Stimulated activated CD8-positive, alpha-beta memory T cell treated with anti-CD3 and anti-CD28 coated beads, Interleukin-15, amount 100 ng/mL, for 24 hours (primary cell): ENCODE measurements at places on chromosomes 4 and X.

DNA sequence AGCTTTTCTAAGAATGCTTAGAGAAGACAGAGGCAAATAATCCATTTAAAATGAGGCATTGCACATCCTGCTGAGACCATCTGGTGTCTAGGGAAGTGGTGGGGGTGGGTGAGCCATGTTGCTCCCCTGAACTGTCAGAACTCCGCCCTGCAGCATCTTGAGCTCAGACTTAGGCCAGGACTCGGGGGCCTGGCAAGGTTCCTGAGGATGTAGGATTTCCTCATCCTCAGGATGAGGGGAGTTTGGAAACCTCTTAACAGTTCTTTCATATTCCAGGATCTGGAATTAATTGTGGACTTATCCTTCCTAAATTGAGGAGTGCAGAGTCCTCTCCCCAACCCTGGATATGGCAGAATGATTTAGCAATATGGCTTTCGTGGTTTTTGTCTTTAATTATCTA lies 6.6 kb downstream of the TLL1 start:
- DNase-seq: no peak

DNA sequence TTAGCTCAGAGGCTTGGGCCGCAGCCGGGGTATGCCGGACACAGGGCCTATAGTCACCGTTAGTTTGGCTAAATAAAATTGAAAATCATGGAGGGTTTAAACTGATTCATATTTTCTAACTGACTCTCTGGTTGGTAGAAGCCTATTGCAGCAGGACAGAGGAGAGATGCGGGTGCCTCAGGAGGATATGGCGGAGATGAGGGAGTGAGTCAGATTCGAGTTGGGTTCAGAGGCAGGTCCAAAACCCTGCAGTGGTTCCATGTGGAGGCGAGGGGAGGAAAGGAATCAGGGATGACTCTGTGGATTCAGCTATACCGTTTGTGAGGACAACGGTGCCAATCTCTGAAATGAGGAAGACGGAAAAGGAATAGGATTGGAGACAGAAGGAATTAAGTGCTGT lies 176.6 kb downstream of the PALLD start:
- no peak for DNase-seq

DNA sequence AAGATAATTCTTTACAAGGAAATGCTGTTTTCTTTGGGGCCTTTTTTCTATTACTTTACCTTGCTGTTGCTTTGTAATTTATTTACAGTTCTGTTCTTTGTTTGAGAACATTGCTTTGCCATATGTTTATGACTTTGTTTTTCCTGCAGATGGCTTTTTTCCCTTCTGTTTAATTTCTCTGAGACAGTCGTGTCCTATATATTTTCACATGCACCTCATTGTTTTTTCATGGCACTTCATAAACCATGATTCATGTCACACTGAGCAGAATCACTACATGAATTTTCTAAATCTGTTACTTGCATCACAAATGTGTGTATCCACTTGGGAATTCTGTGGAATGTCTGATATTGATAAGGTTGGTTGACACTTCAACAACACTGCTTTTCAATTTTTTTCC lies 33.0 kb upstream of the PNPLA4 start:
- no peak for DNase-seq

DNA sequence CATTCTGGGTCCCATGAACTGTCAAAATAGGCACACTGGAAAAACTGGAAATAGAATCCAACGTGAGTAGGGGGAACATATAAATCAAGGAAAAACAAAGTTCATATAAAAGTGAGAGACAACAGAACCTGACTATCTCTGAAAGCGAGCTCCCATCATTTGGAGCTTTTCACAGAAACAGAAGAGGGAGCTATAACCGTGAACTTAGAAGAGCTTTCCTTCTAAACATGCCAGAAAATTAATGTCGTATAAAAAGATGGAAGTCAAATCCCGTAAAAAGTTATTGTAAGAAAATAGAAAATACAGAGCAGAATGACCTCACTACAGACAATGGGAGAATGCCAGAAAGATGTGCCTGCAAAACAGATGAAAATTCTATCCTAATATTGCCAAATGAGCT lies 23.9 kb upstream of the HSD17B10 start:
- no peak for DNase-seq

- DNase-seq: no peak
Observed at GRCh38 chr4:41644288-41644914, 104.1 kb downstream of the PHOX2B start.

GRCh38 chr4:114597410-114598115 lies 1.0 kb upstream of the UGT8 start:
- DNase-seq: no peak

DNA sequence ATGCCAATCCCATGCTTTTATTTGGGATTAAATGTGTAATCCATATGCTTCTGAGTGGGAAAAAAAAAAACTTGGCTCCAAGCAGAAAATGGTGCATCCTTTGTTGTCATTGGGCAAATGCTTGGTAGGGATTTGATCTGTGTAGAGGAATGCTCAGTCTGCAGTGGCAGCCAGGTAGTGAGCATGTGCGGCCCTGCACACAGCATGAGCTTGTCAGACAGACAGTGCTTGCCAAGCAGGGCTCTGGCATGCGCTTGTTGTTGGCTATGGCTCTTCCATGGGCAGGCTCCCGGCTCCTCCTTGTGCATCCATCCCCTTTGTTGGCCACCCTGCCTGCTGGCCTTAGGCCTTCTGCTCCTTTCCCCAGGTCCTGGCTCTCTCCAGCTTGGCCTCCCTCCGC lies 130.3 kb downstream of the GPR143 start:
- DNase-seq: no peak

GRCh38 chr4:161990721-161991120 lies 173.1 kb downstream of the FSTL5 start:
- no peak for DNase-seq

- no peak for DNase-seq
Observed at GRCh38 chrX:110034036-110034435, 31.1 kb downstream of the TMEM164 start.

- DNase-seq: no peak
Observed at GRCh38 chr4:41514766-41515481, 23.0 kb upstream of the LIMCH1 start.

DNA sequence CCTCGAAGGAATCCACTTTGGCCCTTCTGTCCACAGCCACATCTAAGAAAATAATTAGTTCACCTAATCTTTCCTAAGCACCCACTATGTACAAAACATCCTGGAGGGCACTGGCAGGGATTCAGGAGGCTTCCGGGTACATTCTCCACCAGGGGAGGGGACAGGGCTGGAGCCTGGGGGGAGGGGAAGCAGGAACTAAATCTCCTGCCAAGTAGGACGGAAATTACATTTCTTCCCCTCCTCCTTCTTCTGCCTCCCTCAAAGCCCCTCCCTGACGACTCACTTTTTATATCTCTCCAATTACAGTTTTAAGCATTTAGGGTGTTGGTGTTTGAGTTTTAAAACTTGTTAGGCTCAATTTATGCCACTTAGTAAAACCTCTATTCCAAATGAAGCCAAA lies 203.1 kb downstream of the BCOR start:
- DNase-seq: no peak

DNA sequence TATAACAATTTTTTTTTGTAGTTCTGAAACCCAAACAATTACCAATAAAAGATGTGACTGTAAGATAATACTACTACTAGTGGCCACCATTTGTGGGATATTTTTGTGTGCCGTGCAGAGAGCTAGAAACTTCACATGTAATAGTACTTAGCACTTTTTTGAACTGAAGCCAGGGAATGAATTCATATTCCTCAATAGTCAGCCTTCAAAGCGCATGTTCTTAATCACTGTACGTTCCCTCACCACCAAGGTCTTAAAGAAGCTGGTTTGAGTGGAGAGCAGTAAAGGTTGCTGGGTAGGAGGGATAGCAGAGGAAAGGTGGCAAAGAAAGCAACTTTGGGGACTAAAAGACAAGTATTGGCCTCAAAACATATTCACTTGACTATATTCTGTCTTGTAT lies 9.6 kb upstream of the RUFY3 start:
- DNase-seq: no peak

DNA sequence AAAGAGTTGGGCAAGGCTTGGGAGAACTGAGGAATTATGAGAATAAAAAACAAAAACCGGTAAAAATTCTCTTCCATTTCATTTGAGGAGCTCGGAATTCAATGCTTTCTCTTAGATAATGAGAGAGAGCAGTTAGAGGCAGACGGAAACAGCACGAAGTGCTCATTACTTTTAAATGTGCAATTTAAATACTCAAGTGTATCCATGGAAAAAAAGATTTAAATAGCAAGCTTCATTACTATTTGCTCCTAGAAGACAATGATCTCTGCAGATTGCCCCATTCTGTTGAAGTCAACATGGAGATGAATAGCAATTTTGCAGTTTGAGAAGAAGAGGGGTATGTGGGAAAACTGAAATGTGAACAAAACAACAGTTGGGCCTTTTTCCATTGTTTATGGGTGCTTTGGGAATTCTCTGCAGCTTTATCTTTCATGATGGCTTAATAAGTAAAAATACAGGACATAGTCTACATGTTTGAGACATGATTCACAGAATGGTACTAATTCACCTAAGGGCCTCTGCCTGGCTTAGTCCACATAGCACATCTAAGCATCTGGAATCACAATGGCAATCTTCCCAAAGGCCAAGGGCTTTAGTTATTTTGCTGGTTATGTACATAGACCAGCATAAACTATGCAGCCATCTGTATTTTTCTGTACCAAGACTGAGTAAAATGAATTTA lies 512.7 kb upstream of the FAT1 start:
- DNase-seq: no peak

DNA sequence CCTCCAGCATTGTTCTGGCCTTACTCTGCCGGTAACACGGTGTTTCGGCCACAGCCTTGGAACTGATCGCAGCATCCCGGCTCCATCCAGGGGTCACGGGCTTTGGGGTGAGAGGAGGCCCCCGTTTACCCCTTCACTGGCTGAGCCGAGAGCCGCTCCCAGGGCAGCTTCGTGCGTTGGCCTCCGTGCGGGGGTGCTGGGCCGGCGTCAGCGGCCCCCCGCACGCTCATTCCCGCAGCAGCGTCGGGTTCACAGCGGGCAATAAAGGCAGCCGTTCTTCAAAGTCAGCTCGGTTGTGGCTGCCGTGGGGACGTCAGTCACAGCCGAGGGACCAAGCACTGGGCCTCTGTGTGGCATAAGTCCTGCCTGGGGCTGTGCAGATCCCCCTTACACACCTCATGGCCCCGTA lies 25.3 kb upstream of the PLCXD1 start:
- no peak for DNase-seq

DNA sequence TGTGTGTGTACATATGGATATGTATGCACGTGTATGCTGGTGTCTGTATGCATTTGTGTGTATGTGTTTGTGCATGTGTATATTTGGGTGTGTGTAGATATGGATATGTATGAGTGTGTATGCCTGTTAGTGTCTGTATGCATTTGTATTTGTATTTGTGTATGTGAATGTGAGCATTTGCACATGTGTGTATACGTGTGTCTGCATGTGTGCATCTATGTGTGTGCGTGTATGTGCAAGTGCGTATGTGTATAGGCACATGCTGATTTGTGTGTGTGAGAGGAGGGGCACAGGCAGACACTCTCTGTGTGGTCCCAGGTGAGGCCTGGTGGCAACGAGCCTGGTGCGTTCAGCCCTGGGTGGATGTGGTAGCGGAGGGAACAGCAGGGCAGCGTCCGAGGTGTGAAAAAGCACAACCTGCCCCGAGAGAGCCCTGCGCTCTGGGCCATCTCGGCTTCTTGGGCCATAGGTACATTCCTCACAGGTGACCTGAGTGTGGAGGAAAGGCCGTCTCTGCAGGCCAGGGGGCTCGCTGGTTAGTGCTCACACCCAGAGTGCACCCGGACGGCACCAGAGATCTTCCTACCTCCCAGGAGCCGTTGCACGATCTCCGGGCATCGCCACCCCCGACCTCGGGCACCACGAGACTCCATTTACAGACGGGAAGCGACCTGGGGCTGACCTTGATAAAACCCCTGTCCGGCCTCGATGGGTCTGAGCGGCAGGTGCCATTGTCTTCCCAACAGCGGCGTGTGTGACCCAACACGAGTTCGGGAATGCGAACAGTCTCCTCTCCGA lies 45.0 kb downstream of the ASMT start:
- no peak for DNase-seq

- DNase-seq: no peak
Observed at GRCh38 chrX:144275367-144275766, 391.5 kb downstream of the UBE2NL start.

- no peak for DNase-seq
Observed at GRCh38 chr4:128709268-128709667, 100.2 kb upstream of the JADE1 start.

DNA sequence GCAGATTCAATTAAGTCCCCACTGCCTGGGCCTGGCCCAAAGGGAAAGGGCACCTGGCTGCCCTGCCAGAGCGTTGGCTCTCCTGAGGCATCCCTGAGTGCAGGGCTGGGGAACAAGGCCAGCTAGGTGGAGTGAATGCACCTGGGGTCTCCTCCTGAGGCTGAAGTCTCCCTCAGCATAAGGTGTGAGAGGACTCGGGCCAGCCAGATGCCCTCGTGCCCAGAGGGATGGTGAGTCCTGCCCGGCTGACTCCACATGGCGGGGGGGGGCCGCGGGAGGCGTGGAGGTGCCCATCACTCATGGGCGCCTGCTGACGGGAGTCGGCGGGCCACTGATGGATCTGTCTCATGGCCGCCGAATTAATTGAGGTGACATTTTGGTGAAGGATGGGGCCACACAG lies 87.8 kb downstream of the GATB start:
- no peak for DNase-seq

DNA sequence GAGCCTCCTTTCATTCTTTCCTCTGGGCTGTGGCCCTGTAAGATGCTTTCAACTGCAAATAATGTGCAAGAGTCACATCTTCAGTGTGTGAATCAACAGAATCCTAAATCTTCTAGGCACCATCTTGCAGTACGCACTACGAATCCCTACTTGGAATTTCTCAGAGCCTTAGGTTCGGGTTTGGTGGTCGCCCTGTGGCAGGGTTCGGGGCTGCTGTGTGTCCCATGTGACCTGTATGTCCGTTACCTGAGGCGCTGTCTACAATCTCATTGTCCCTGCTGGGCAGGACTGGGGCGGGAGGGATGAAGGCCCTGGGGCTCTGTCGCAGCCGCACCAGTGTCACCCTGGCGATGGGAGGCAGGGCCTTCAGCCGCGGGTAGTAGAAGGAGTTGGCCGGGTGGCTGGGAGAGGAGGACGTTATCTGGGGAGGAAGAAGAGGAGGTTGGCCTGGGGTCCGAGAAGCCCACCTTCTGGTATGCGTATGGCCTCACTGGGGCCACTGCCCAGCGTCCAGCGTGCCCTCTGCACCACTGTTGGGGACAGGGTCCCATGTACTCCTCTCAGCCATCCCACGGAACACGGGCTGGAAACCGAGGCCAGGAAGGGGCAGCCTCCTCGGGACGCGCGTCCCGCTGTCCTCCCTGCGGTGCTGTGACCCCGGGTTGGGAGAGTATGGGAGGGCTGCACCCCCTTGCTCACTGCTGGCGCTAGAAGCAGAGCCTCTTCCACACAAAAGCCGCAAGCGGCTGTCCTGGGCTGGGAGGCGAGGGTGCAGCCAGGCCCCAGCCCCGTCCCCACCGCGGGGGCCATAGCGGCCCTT lies 2.0 kb downstream of the SPON2 start:
- DNase-seq: no peak

GRCh38 chr4:174575436-174575835 lies 53.1 kb upstream of the HPGD start:
- no peak for DNase-seq

GRCh38 chrX:67587946-67588624 lies 44.3 kb downstream of the AR start:
- no peak for DNase-seq

- no peak for DNase-seq
Observed at GRCh38 chr4:14902342-14902741, 99.9 kb upstream of the CPEB2 start.

- DNase-seq: no peak
Observed at GRCh38 chr4:74884266-74884665, 48.6 kb upstream of the PARM1 start.
